ENCODE measurements at places on chromosomes 13 and 19. TPM values are rescaled to one million over a fixed set of nuclear protein-coding genes. Genes with fewer than 3 reads are reported as not detected.

DNA sequence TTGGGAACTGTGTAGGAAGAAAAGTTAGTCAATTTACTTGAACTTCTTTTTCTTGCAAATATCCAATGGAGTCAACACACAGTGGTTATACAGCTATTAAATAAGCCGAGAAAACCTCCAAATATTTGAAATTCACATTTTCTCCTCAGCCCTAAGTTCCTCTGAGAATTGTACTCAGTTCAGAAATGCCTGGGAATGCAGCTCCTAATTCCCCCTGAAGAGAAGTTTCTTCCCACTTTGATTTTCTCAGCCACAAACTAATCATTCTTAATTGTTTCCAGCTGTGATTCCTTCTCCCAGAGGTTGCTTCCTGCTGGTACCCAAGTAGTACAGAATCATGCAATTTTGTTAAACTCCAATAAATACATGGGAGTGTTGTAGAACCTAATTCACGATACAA lies 246.1 kb upstream of the MIR17HG start:
- H3K27ac ChIP-seq: no peak overlapping the region
- no peaks in the 10 kb centered on the region for H3K4me1 ChIP-seq
- no peak for DNase-seq
- H3K27me3 ChIP-seq: no peaks in the 10 kb centered on the region
- no peak overlapping the region for H3K4me3 ChIP-seq

- H3K27ac ChIP-seq: no peak overlapping the region
- no peak for DNase-seq
- no peaks in the 10 kb centered on the region for H3K36me3 ChIP-seq
- no peaks in the 10 kb centered on the region for H3K4me1 ChIP-seq
These were observed 371.3 kb downstream of the COG6 start for GRCh38 chr13:40026741-40027140.

GRCh38 chr19:38457202-38457601 lies 23.7 kb downstream of the RYR1 start:
- DNase-seq: no peak
- no peaks in the 10 kb centered on the region for H3K27me3 ChIP-seq
- H3K27ac ChIP-seq: no peak overlapping the region

GRCh38 chr19:15419413-15420025 lies 731 bp upstream of the AKAP8L start:
- no peaks in the 10 kb centered on the region for H3K27me3 ChIP-seq
- H3K27ac ChIP-seq: no peak overlapping the region
- DNase-seq: no peak
- no peaks in the 10 kb centered on the region for H3K36me3 ChIP-seq

DNA sequence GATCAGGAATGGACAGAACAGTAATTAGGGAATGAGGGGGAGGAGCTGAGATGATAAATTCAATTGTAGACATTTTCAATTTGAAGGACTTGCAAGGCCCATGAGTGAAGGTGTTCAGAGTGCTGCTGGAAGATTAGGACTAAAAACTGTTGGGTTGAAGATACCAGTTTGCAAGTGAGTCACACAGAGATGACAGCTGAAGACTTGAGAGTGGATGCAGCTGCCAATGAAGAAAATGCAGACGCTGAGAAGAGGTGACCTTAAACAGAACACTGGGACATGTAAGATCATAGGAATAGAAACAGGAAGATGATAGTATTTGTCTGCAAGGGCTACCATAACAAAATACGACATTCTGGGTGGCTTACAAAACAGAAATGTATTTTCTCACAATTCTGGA lies 1716.5 kb upstream of the SLC10A2 start:
- H3K27ac ChIP-seq: no peak overlapping the region
- H3K27me3 ChIP-seq: no peaks in the 10 kb centered on the region
- H3K4me1 ChIP-seq: no peaks in the 10 kb centered on the region
- DNase-seq: no peak
- H3K4me3 ChIP-seq: no peak overlapping the region

MAN2B1 gene
- polyA plus RNA-seq: 54.6 TPM
